MG63 (cell line): ENCODE measurements at places on chromosomes 3 and 15.

DNA sequence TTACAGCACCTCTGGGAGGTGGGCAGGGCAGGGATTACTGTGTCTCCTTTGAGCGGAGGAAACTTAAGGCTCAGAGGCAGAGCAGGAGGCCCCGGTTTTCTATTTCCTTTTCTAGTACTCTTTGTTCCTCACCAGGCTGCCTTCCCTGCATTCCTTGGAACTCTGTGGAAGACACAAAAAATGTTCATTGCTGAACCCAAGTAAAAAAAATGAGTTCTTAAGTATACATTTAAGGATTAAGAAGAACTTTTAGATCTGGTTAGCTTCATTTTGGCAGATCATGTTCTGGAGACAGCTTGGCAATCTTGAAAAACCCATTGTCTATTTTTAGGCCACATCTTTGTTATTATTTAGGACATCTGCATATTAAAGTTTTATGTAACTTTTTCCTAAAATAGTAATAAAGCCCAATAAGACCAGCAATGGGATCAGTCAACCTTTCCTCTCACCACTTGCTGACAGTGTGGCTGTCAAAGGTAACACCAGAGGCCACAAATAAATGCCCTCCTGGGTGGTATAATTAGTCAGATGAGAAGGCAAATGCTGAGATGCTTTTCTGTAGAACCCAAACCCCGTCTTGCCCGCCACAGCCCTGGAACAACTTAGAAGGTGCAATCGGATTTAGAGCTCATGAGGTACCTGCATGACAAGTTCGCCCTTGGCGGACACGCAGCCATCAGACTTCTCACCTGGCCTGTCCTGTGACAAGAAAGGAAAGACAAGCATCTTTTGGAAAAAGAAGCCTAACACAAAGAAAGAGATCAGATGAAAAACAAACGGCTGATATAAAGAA is 97.2 kb downstream of the DGKG start:
- DNase-seq: no peak

DNA sequence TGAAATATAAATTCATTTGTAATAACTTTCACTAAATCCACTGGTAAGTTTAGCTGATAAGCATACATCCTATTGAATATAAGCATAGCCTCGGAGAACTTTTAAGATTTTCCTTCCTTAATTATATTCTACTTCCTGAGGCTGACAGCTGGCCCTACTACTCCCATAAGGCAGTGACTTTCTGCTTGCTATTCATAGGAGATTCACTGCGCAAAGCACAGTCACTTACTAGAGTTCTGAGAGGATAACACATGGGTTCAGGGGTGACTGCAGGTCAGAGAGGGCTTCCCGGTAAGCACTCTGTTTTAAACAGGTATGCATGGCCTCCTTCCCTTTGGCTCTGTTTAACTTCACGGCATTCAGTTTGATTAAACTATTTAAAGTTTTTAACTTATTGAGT is 75.8 kb downstream of the FAIM start:
- no peak for DNase-seq

- no peak for DNase-seq
Measured at GRCh38 chr3:54969652-54970051, 41.8 kb upstream of the LRTM1 start.

DNA sequence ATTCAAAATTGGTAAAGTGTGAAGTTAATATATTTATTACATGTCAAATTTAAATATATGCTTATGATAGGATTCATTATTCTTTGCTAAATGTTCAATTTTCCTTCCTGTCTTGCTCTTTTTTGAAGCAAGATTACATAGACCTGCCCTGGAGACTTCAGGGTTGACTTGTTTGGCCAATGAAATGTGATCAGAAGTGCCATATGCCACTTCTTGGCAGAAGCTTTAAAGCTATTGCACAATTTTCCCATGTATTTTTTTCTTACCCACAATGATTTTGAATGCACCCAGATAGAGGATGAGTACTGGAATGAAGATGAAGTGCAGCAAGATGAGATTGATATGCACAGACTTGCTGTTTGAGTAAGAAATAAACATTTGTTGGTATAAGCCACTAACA is 406.3 kb upstream of the BCHE start:
- no peak for DNase-seq

DNA sequence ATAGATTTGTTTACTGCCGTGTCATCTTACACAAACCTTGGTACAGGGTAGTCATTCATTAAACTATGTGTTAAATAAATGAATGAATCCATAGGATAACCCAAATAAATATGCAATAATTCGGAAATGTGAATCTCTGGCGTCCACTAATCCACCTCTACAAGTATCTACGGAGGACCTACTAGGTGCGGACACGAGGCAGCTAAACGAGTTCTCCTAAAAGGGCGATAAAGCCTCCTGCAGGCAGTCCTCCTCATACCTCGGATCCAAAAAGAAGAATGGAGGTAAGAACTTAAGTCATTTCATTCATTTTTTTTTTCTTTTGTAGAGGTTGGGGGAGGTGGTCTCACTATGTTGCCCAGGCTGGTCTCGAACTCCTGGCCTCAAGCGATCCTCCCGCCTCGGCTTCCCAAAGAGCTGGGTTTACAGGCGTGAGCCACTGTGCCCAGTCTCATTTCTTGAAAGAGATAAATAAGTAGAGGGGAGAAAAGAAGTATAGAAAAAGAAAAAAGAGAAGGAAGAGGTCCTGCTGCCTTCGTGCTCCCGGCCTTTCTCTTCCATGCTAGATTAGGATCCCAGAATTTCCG is 706 bp upstream of the RPL35A start:
- no peak for DNase-seq

GRCh38 chr3:28022916-28023315 is 218.5 kb upstream of the CMC1 start:
- DNase-seq: no peak

DNA sequence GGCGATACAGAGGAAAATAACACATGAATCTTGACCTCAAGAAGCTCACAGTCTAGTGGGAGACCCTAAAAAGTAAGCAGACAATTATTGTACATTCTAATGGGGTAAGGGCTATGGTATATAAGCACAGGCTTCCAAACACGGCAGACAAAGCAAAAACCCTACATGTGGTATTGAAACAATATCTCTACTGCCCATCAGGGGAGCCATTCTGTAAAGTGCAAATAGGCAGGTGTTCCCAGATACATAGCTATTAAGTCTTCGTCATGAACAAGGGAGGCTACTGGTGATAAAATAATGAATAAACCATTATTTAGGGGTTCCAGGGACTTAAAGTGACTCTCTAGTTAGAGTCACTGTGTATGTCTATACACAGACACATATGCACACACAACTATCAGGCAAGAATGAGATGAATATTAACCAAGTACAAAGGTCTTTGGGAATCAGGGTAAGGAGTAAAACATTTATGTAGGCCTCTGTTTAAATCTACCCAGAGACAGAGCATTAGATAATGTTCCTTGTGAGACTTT is 38.7 kb upstream of the ASB14 start:
- DNase-seq: no peak

GRCh38 chr3:128549283-128550112 is 56.5 kb upstream of the GATA2 start:
- DNase-seq: peak; percentile 66
